ENCODE measurements at places on chromosomes 7 and 10. TPM values are rescaled to one million over a fixed set of nuclear protein-coding genes. Genes with fewer than 3 reads are reported as not detected.

- DNase-seq = no peak
Observed at GRCh38 chr10:1932692-1933094, 195.4 kb upstream of the ADARB2 start.

DNA sequence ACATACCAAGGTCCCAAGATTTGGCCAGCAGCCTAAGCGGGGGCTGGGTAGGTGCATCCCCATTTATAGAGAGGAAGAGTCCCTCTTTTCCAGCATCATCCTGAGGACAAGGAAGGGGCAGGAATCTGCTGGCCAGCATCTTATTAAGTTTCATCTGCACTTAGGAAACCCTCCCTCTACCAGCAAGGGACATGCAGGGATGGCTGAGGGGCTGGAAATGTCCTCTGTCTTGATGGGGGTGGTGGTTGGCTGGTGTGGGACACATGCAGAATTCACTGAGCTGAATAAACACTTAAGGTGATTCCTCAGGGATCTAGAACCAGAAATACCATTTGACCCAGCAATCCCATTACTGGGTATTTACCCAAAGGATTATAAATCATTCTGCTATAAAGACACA lies 42.1 kb downstream of the NOD1 start:
- no peak for DNase-seq

- no peak for DNase-seq
Observed at GRCh38 chr10:44787480-44788075, 123.6 kb upstream of the TMEM72 start.

DNA sequence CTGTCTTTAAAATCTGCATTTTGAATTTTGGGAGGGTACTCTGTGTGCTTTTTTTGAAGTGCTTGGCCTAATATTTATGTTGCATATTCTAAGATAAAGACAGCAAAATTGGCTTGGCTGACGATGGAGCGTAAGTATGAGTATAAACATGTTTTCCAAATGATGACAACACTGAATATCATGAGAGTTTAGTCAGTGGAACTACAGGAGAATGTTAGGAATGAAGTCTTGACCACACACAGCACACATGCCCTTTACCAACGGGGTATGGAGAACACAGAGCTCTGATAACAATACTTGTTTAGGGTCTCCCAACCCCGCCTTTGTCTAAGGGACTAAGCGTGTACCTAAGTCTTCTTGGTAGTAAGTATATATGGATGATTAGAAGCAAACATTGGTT lies 253.9 kb upstream of the FZD8 start:
- DNase-seq = no peak

DNA sequence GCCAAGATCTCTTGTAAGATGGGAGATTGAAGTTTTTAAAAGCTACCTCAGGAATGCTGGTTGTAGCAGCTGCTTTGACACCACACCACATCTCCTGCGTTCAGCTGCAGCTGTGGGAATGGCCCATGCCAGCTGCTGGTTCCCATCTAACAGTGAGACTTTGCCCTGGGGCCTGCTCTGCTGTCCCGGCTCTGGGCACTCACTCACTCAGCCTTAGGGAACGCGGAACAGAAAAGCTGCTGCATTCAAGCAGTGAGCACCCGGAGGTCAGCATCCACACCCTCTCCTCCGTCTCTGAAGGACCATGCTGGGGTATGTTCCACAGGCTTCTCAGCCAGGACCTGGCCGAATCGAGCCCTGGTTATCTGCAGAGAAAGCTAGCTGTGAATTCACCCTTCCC lies 197.1 kb upstream of the CXCL12 start:
- no peak for DNase-seq

DNA sequence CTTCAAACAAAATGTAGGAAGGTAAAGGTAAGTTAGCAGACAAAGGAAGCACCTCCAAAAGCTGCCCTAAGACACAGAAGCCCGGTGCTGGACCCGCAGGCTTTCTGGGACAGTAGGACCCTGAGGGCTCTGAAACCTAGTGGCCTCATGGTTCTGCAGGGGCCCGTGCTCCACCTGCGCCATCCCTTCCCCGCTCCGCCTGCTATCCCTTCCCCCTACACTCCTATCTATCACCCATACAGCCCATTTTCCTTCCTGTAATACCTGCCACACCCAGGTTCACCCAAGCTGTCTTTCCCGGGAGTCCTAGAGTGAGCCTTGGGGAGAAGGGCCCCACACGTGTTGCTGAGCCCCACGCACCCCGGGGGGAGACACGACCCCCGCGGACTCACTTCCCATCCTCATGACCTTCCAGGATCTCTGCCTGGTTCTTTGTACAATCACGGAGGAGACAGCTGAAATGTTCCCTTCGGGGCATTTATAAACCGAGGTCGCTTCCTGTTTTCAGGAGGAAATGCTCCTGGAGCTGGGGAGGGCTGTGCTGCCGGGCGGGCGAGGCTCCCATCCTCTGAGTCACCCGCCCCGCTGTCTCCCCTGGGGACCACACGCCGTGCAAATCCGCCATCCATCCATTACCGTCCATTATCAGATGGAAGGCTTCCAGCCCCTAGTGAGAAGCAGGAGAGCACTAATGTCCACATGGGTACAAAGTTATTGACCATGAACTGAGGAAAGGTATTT lies 251.7 kb upstream of the PITRM1 start:
- no peak for DNase-seq

Gene GBX1
- not detected for total RNA-seq

Gene NYAP1
- total RNA-seq = 3.2 TPM

DNA sequence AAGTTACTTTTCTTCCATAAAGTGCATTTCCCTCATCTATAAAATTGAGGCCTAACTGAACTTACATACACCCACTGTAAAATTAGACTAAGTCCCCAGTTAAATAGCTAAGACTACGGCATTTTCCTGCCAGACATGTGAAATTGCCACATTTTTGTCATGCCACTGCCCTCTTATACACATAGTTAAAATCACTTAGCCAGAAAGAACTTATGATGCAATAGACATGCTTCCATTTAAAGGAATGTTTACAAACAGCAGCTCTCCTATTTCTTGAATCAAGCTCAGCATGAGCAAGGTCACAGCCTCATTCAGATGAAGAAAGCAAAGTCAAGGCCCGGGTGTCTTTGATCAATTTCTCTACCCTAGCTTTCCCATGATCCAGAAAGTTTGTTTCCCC lies 175.7 kb downstream of the LRRN3 start:
- DNase-seq = no peak

DNA sequence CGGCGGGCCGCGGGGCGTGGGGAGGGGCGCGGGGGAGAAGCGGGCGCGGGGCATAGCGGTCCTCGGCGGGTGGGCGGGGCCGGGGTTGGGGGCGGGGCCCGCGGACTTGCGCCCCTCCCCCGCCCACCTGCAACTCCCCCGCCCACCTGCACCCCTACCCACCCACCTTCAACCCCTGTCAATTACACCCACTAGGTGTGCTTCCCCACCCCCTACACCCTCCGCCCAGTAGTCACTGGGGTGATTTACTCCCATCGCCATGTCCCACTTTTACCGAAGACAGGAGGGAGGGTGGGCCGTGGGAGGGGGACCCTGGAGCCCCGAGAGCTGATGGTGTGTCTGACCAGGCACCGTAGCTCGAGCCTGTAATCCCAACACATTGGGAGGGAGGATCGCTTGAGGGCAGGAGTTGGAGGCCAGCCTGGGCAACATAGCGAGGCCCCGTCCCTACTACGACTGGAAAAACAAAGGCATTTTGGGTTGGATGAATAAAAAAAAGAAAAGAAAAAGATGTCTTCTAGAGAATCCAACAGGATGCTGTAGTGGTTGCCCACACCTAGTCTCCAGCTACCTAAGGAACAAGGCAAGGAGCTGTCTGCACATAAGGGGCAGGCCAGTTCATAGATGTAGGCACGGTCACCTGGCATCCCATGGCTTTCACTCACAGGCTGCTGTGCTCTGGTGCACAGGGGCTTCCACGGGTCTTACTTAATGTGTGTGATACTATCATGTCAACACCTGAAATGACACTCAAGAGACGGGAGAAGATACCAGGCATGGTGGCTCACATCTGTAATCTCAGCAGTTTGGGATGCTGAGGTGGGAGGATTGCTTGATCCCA lies 761 bp downstream of the KCTD7 start:
- no peak for DNase-seq

- no peak for DNase-seq
Observed at GRCh38 chr7:152366662-152367061, 69.1 kb downstream of the KMT2C start.

DNA sequence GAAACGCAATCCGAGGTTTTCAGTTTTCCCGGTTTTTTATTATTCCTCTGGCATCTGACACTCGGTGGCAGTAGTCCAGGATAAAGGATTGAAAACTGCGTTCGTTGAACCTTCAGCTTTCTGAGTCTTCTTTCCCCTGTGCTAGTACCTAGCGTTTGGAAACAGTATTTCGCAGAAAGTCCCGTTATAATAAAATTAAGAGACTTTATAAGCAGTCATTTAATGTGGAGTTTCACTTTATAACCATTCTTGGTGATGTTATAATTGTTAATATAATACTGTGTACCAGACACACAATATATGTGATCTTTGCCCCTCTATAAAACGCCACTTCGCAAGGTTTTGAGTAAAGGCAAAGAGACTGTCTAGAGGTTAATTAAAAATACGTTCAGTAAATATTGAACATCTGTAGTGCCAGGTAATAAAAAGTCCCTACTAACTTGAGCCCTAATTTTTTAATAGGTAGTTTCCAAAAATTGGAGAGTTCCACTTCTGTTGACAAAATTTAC lies 874 bp downstream of the CISD1 start:
- DNase-seq = no peak

Gene COL1A2
- total RNA-seq = 42.8 TPM

GRCh38 chr10:101485681-101486554 lies 102.1 kb downstream of the POLL start:
- no peak for DNase-seq

- DNase-seq = peak; percentile 58
Observed at GRCh38 chr10:50992356-50992901, 81.9 kb upstream of the PRKG1 start.

DNA sequence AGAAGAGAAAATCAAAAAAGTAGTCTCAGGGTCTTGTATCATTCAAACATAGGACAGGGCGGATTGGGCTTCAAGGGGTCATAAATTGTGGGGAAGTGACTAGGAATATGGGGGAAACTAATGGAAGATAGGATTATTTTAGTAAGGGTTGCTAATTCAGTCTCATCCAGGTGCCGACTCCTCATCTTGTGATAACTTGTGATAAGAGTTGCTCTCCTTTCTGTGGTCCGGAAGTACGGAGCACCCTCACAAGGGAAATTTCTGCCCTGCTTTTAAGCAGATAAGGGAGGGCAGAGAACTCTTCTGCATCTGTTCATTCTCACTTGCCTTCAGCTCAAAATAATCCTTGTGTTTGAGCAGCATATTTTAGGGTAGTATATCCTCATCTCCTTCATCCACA lies 436.4 kb upstream of the LRGUK start:
- DNase-seq = no peak

DNA sequence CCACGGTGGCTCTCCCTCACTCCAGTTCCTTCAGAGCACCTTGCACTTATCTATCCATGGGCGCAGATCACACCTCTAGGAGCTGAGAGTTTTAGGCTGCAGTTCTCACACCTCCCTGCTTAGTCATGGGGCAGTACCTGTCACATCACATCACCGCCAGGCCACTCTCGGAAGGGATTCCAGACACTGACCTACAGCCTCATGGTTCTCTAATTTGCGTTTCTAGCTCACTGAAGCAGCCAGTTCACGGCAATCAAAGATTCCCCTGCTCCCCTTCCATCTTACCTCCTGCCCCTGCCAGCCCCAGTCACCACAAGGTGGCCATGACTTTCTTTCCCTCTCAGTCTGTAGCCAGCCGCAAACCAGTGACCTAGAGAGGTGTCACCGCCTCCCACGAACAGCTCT lies 34.2 kb downstream of the ADRB1 start:
- DNase-seq = peak; percentile 67

- DNase-seq = no peak
Observed at GRCh38 chr7:45456747-45457524, 117.2 kb upstream of the ADCY1 start.

Gene DUSP5
- total RNA-seq = 29.4 TPM

GRCh38 chr7:1454542-1454941 lies 4.7 kb downstream of the MICALL2 start:
- DNase-seq = no peak

Gene FEZF1
- 41.5 TPM for total RNA-seq

DNA sequence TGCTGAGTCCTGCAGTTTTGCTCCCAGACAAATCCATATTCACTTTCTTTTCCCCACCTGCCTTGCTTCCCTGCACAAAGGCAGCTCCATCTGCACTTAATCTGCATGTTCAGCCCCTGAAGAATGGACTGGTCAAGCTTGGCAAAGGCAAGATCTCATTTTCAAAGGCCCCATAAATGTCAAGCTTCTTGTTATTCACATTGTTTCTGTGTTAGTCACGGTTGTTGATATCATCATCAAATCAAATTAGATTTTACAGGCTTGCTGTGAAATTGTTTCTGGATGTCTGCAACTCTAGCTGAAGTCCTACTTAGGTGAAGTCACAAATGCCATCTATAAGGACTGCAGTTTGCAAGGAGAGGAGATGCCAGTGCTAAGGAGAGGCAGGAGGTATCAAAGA lies 91.0 kb downstream of the GPAM start:
- DNase-seq = no peak

DNA sequence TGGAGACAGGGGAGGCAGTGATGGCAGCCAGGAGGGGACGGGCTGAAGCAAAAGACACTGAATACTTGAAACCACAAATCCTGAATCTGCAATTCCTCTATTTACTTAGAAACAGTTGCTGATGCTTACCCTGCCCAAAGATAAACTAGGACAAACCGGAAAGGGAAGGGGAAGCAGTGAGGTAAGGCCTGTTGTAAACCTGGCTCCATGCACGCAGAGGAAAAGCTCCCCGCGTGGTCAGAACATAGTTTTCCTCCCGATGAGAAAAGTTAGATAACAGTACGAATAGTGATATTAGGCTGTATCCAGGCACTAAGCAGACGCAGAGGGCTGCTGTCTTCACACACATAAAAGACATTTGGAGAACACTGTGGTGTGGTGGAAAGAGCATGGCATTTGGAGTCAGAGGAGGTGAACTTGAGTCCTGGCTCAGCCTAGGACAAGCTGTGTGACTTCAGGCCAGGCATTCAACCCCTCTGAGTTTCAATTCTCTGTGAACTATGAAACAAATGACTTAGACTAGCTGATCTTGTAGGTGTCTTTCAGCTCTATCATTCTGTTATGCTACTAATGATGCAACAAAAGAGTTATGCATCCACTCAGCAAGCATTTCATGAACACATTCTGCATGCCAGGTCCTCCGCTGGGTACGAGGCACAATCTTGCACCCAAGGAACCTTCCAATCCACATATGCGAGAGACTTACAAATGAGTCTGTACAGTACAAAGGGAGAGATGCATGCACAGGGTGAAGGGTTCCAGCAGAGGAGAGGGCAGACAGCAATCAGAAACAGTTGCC lies 80.9 kb downstream of the SORBS1 start:
- DNase-seq = no peak

Gene HYAL4
- not detected for total RNA-seq

Gene DNAJB12
- 25.9 TPM for total RNA-seq

Gene CFAP70
- 0.26 TPM for total RNA-seq

- peak; percentile 5 for DNase-seq
Observed at GRCh38 chr7:44048031-44048795, 3.7 kb downstream of the DBNL start.
